NAMALWA (cell line): ENCODE measurements at places on chromosomes 1 and 21.

GRCh38 chr21:29228306-29228705 lies 70.4 kb upstream of the BACH1 start:
- no peak for DNase-seq

DNA sequence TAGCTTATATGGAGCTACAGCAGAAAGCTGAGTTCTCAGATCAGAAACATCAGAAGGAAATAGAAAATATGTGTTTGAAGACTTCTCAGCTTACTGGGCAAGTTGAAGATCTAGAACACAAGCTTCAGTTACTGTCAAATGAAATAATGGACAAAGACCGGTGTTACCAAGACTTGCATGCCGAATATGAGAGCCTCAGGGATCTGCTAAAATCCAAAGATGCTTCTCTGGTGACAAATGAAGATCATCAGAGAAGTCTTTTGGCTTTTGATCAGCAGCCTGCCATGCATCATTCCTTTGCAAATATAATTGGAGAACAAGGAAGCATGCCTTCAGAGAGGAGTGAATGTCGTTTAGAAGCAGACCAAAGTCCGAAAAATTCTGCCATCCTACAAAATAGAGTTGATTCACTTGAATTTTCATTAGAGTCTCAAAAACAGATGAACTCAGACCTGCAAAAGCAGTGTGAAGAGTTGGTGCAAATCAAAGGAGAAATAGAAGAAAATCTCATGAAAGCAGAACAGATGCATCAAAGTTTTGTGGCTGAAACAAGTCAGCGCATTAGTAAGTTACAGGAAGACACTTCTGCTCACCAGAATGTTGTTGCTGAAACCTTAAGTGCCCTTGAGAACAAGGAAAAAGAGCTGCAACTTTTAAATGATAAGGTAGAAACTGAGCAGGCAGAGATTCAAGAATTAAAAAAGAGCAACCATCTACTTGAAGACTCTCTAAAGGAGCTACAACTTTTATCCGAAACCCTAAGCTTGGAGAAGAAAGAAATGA lies 37.6 kb downstream of the CENPF start:
- no peak for DNase-seq

DNA sequence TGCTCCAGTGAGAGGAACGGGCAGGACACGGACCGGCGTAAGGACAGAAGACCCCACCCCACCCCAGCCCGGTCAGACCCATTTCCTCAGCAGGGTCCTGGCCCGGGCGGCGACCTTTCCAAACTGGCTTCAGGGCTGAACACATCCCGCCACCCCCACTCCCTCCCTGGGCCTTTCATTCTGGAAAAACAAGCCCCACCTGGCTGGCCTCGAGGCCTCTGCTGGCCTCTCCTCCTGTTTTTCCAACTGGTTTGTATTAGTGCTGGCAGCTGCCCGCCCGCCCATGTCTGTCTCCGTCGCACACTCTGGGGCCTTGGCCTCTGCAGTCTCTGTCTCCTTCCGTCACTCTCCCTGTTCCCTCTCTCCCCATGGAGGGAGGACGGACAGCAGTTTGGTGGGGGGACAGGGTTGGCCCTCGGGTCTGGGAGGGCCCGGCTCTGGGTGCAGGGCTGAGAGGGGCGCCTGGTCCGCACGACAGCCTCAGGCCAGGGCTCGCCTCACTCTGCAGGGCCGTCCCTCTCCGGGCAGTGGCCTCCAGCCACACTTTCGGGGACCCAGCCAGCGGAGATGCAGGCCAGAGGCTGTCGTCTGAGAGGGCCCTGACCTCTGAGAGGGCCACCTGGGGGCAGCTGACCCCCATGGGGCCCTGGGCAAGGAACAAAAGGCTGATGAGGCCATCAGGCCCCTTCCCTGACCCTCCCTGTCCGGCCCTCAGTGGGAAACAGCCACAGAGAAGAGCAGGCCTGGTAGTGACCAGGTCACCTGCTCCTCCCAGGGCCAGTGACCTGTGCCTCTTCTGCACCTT lies 1.5 kb upstream of the MXRA8 start:
- DNase-seq: no peak

- no peak for DNase-seq
Measured at GRCh38 chr1:222310836-222311235, 237.1 kb downstream of the HHIPL2 start.

DNA sequence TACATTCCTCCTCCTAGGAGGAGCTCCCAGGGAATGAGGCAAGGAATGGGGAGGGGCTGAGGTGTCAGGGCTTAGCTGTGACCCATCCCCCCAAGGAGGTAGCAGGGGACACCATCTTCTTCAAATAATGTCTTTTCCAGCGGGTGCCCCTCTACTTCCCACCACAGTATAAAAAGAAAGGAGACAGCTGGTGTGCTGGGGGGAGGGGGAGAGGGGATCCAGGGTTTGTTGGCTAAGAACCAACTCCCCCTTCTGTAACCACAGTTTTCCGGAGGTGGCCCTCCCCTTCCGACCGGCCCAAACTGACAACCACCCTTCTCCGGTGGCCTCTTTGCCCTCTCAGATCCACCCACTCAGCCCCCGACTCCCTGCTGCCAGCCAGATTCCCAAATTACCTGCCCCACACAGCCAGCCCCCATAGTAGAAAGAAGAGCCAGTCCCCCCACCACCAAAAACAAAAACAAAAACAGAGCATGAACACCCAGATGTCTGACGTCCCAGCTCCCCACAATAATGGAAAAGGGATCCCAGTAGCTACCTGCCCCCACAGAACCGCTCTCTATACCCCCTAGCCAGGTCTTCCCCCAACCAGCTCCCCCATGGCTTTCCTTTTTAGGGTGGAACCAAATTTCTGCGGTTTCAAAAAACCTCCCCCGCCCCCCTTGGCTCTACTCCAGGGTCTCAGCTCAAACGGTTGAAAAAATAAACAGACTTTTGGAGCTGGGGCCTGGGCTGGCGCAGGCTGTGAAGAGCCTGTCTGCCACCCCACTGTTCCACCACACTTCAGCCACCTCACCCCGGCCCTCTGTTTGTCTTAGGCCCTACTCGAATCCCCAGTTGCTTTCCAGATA lies 2.1 kb downstream of the ARHGEF2 start:
- DNase-seq: peak; percentile 78

- DNase-seq: no peak
Measured at GRCh38 chr1:109618661-109619575, 498 bp downstream of the GNAT2 start.
